ENCODE measurements at places on chromosomes 7 and 10.

DNA sequence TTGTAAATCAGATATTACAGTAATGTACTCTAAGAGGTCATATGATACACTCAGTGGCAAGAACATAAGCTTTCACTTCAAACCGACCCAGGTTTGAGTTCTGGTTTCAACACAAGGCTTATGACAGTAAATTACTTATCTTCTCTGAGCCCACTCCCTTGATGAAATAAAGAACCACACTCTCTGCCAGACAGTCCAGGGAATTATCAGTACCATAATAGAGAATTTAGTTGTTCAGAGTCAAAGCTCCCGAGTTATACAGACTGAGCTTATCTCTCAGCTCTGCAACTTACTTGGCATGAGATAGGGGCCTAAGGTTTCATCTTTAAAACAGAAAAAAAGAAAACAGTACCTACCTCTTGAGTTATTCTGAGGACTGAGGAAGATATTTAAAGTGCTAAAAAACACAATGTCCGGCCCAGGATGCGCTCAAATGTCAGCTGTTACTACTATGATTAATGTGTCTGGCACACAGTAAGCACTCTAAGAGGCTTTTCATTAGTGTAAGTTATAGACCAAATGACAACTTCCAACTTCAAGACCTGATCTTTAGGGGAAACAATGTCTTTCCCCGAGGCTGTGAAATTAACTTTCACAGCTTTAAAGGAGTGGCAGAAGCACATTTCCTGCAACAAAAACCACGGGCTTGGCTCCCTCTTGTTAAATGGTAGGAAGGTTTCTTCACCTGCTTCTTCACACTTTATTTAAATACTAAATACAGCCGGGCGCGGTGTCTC, 38.1 kb downstream of the UBE2H start:
- no peak for DNase-seq

- no peak for DNase-seq
Measured at GRCh38 chr7:41006306-41006995, 696.4 kb downstream of the INHBA start.

- DNase-seq = no peak
Measured at GRCh38 chr10:132848951-132849545, 63.1 kb upstream of the NKX6-2 start.

- DNase-seq = no peak
Measured at GRCh38 chr10:17904564-17904963, 47.2 kb upstream of the SLC39A12 start.

DNA sequence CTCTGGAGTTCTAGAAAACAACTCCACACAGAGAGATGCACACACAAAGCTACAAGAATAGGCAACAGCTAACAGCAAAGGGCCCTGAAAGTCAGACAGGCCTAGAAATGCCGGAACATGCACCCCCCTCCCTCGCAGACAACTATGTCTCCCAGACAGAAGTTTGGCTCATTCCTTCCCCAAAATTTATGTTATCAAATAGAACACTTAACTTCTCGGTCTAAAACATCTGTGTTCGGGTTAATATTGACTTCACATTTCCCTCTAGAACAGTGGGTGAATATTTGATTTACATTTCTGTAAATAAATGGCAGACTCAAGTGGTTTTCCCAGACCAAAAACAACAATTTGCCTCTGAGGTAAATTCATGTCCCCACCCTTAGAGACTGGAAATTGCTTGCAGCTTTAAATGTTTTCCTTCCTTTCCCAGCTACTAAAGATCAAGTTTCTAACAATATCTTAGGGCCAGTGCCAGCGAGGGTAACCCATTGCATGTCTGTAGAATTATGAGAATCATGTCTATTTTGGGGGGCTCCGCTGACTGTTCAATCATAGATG, 92.5 kb upstream of the INHBA start:
- no peak for DNase-seq

DNA sequence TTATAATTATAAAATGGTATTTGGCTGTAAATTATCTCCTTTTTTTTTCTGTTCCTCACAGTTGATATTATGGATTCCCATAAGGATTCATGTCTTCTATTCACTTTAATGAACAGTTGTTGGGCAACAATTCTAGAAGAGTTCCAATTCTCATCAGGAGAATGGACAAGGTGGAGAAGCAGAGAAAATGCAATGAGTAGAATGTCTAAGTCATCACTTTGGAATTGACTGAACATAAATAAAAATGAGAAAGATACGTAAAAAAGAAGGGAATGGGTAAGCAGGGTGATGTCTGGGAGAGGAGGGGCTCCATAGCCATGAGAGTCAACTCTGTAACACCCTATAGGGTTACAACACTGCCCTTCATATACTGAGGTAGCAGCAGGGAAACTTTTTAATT, 1.8 kb upstream of the CAV2 start:
- DNase-seq = no peak

DNA sequence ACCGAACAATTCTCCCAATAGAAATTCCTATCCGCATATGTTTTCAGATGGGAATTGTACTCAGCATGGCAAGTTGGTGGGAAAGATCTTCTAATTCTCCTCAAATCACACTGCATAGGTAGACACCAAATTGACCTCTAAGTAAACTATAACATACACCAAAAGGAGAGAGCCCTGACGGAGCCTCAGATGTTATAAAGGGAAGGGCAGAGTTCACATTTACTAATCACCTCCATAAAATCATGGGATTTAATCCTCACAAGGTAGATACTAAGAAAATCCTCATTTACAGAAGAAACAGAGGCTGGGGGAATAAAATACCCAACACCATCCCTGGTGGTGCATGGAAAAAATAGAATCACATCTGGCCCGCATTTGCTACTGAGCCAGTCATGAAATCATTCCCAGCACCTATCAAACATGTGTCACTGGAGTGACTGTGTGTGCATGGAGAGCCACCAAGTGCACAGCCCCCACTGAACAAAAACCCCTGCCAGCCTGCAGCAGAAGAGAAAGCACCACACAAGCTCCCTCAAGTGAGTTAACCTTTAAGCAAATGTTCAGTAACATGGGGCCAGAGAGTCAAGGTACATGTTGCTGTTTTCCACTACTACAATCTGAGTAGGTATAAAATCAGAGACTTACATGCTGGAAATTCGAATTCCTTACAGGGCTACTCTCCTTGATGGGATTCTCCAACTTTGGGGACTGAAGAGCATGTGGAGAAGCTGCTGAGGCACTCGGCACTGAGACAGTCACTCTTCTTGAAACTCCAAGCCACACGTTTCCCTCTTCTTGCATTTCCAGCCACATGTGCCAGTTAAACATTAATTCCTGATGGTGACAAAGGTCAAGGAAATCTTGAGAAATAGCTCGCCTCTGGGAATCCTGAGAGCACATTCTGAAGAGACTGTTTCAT, at the start of gene DDC:
DDC (minus strand) TSS at position 766 of the 919 bp plus-strand sequence. CDS start 21,320 bp downstream, outside the sequence.
- no peak for DNase-seq

- DNase-seq = no peak
Measured at GRCh38 chr10:128908499-128908898, 558.5 kb upstream of the MGMT start.

- DNase-seq = no peak
Measured at GRCh38 chr7:67716729-67717128, 720.1 kb downstream of the TYW1 start.

- no peak for DNase-seq
Measured at GRCh38 chr7:73533742-73534141, 11.6 kb upstream of the BAZ1B start.

DNA sequence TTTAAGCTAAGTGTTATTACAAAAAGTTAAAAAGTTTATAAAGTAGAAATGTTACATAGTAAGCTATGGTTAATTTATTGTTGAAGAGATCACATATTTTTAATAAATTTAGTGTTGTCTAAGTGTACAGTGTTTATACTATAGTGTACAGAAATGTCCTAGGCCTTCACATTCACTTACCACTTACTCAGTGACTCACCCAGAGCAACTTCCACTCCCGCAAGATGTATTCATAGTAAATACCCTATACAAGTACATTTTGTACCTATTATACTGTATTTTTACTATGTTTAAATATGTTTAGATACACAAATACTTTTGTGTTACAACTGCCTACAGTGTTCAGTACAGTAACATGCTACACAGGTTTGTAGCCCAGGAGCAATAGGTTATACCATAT, 69.2 kb downstream of the DNAJC1 start:
- no peak for DNase-seq

GRCh38 chr7:82017334-82017943, 247.6 kb upstream of the HGF start:
- no peak for DNase-seq

- no peak for DNase-seq
Measured at GRCh38 chr10:71042216-71042615, 153.9 kb upstream of the PCBD1 start.

- no peak for DNase-seq
Measured at GRCh38 chr7:81206667-81207360, 288.0 kb upstream of the SEMA3C start.

- DNase-seq = no peak
Measured at GRCh38 chr7:137704723-137705122, 142.1 kb downstream of the DGKI start.

GRCh38 chr10:99742701-99743100, 10.7 kb downstream of the CUTC start:
- no peak for DNase-seq

- DNase-seq = no peak
Measured at GRCh38 chr10:109591601-109592000, 331.7 kb downstream of the XPNPEP1 start.

GRCh38 chr7:33179519-33179918, 50.2 kb downstream of the BBS9 start:
- no peak for DNase-seq

DNA sequence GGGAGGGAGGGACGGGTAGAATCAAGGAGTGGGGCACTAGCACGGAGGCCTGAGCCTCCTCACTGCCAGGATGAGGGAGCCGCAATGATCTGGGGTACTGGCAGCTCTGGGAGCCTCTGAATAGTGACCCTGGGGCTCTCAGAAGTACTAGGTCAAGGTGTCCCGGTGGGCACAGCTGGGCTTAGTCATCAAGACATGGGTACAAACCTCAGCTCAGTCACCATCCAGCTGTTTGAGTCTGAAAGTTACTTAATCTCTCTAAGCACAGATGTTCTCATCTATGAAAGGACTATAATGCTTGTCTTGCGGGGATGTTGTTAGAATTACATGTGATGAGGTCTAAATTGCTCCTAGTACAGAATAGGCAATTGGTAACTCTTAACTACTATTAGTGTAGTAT, 276.8 kb downstream of the KCNMA1 start:
- no peak for DNase-seq

- no peak for DNase-seq
Measured at GRCh38 chr7:140375323-140375722, 23.0 kb downstream of the SLC37A3 start.

GRCh38 chr7:140640060-140640637, 464 bp downstream of the DENND2A start:
- DNase-seq = no peak

DNA sequence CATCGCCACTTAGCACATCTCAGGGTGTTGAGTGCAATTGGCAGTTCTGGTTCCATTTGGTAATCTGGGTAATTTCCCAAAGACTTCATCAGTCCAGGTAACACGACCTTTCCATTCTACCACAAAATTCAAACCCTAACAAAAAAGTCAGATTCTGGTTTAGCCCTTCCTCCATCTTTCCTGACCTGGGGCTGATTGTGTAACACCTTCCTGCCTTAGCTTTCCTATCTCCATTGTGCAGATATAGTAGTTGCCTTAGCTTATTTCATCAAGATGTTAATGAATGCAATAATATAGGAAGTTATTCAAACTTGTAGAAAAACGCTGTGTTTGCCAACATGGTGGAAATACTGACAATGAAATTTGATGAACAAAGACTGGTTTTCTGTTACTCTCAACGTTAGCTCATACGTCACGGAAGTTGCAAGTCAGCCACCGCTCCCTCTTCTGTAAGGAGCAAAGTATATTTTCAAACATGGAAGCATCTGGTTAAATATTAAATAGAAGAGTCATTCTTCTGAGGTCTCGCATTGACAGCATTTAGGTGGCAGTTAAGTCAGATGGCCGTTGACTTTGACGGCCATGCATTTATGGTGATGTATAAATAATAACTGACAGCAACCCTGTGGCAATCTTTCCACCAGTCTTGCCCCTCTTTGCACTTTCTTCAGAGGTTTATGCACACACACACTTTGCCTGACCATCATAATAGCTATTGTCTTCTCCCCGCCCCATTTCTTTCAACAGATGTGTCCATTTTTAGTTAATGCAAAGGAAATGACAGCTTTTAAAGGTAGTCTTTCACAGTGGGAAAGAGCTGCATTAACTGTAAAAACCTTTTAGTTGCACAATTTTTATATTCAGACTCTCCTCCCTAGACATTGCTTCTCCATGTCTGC, 205.1 kb upstream of the BMPER start:
- no peak for DNase-seq

GRCh38 chr7:39272691-39273090, 293.5 kb upstream of the YAE1 start:
- no peak for DNase-seq

GRCh38 chr10:970311-971149, 17.7 kb upstream of the GTPBP4 start:
- no peak for DNase-seq

GRCh38 chr10:110394296-110394695, 89.6 kb upstream of the SMNDC1 start:
- no peak for DNase-seq

- DNase-seq = no peak
Measured at GRCh38 chr10:778626-779330, 89.3 kb upstream of the DIP2C start.

DNA sequence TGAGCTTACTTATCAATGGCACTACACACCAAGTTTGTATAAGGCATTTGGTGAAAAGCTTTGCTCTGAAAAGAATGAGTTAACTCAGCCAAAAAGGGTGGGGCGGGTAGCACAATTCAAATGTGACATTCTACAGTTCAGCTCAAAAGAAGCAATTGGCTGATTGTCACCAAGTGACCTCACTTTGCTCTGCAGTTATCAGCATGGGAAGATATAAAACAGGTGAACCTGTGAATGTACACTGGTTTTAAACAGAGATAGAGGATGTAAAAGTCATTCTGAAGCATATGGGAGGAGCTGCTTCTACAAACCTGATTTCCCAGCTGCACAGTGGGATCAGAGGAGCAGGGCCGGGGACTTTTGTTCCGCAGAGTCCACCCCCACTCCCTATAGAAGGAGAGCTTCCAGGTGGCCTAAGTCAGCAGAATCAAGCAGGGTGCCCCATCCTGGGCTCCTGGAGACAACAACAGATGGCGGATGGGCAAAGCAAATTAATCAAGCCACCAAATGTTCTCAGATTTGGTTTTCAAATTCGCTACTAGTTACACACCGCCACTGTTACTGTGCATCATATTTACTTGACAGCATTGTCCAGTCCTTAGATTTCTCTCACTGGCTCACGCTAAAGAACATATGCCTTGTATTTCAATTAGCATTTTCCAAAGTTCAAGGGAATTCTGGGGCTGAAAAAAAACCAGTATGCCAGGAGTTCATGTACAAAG, 27.5 kb upstream of the NPVF start:
- no peak for DNase-seq

DNA sequence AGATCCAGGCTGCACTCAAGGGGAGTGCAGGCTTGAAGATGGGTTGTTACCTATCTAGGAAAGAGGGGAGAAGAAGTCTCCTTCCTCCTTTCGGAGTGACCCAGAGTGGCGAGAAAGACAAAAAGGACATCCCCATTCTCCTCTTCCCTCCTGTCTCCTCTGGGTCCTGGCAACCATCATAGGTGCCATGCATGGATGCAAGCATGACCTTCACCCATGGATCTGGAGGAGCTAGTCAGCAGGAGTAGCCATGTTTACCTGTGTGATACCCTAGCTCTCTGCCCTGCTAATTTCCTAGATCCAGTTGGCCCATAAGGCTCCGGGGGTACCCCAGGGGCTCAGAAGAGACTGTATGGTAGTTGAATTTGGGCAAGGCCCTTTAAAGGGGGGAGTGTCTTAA, 17.2 kb upstream of the CROT start:
- DNase-seq = no peak

All from activated CD4-positive, alpha-beta T cell treated with anti-CD3 and anti-CD28 coated beads, Interleukin-2, Interleukin-4, amounts not matched to agents 100 ng/mL and 50 ng/mL, durations not matched to agents 16 hours and 8 hours (primary cell).